Progenitor cell of endocrine pancreas (in vitro differentiated cells): ENCODE measurements at places on chromosomes 1 and 21. TPM values are rescaled to one million over a fixed set of nuclear protein-coding genes. Genes with fewer than 3 reads are reported as not detected.

Gene WNT9A
- 1.2 TPM in 2 replicates for total RNA-seq

DNA sequence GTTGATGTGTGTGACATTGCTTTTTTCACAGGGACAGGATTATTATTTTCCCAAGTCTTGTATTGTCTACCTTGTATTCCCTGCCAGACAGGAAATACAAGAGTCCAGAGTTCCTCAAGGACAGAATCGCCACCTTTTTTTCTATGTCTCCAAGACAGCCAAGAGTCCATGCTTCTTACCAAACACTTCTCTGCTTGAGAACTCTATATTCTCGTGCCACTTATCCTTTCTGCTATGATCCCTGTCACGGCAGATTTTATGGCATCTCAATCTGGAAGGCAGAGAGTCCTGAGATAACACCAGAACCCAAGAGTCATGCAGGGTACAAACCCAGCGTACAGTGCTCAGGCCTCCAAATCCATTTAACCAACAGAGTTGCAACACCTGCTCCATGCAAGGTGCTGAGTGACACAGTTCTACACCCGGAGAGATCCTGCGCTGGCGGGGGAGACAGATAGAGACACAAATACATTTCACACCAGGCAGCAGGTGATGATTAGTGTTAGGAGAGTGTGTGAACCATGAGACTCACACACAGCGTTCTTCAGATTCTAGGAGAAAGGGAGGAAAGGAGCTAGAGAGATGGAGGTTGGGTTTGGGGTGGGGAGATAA, 107.6 kb downstream of the NAV1 start:
- peaks cover 10% of the 10 kb centered on the region for H3K4me1 ChIP-seq
- H3K27me3 ChIP-seq = peaks cover 56% of the 10 kb centered on the region
- no peak for DNase-seq
- no peak overlapping the region for H3K27ac ChIP-seq
- no peaks in the 10 kb centered on the region for H3K36me3 ChIP-seq

DNA sequence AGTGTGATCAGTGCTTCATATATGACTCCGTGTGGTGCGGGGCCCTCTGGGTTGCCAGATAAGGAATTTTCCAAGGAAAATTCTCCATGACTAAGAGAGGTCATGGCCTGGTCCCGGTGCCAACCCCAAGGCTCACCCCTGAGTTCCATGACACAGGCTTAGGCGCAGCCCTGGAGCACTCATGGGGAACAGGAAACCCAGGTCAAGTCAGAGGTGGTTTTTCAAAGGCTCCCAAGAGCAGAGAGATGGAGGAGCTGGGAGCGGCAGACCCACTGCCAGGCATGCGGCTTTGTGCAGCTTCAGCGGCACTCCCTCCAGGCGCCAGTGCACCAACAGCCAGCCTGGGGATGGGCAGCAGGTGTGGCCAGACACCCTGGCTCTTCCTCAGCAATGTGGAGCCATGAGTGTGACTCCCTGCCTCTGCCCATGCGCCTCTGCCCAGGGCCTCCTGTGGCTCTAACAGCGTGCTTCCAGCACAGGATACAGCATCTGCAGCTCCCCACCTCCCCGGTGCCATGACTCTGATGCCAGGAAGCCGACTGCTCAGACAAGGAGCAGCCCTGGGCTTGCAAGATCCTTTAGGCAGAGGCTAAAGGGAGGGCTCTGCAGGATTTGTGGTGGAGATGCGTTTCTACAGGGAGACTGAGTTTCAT, 47.3 kb downstream of the GPR161 start:
- no peak overlapping the region for H3K27ac ChIP-seq
- H3K4me1 ChIP-seq = peaks cover 4% of the 10 kb centered on the region
- no peak overlapping the region for H3K4me3 ChIP-seq
- no peak for DNase-seq
- H3K36me3 ChIP-seq = peaks cover 26% of the 10 kb centered on the region
- no peaks in the 10 kb centered on the region for H3K27me3 ChIP-seq

- no peak for DNase-seq
- H3K36me3 ChIP-seq = no peaks in the 10 kb centered on the region
- peaks cover 19% of the 10 kb centered on the region for H3K4me1 ChIP-seq
- peaks cover 28% of the 10 kb centered on the region for H3K27me3 ChIP-seq
- H3K27ac ChIP-seq = no peak overlapping the region
Observed at GRCh38 chr1:208254376-208254775, 10.2 kb upstream of the PLXNA2 start.

- peaks cover 42% of the 10 kb centered on the region for H3K4me1 ChIP-seq
- no peaks in the 10 kb centered on the region for H3K27me3 ChIP-seq
- H3K36me3 ChIP-seq = no peaks in the 10 kb centered on the region
- H3K4me3 ChIP-seq = no peak overlapping the region
Observed at GRCh38 chr1:22822371-22822770, 111.7 kb downstream of the EPHB2 start.
